Aorta (tissue), 5 donors: ENCODE measurements at places on chromosomes 1 and 21.

GRCh38 chr1:231748760-231749415 lies 122.3 kb downstream of the DISC1 start:
- no peak for DNase-seq

- peak; percentile 55 for DNase-seq
These were observed 60.8 kb downstream of the EDN2 start for GRCh38 chr1:41423511-41424191.

- no peak for DNase-seq
These were observed 31.6 kb upstream of the CACNA1E start for GRCh38 chr1:181451661-181452230.

DNA sequence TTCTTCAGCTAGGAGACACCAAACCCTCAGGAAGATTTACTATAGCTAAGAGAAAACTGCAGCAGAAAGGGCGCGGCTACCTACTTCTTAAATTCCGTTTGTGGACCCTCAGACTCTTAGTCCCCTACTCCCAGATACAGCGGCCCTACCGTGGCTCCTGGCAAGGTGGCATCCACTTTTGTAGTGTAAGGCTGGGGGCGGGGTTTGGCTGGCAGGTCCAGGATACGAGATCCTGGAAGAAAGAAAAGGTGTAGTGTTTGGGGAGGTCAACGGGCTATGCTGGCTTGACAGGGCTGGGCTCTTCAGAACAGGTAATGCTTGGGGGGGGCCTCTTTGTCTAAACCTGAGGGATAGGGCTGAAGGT lies 280 bp downstream of the CREB3L4 start:
- peak; percentile 62 for DNase-seq

DNA sequence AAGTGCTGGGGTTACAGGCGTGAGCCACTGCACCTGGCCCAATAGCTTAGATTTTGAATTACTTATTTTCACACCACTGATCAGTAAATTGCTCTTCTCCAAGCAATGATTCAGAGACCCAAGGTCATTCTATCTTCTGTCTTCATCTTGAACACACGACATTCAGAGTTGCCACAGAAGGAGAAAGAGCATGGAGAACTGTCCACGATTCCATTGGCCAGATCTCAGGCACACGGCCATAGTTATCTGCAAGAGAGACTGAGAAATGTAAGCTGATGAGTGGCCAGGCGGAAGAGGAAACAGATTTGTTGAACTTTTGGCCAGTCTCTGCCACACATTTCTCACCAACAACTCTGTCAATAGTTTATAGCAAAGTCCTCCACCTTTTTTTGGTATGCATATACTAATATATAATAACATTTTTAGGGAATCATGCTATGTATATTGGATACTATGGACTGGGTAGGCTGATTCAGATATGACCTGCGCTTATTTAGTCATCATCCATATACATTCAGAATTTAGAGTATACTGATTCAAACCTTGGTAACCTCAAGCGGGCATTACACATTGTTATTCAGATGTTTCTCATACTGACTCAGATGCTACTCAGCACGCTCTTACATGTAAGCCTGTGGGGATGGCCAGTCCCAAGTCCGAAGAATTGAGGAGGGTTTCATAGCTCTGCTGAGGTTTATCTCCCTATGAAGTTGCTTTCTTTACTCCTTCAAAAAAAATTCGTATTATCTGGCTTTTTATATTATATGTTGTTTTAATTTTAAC lies 25.5 kb upstream of the CAP1 start:
- DNase-seq, result no peak

- DNase-seq, result no peak
These were observed 925.9 kb downstream of the LTN1 start for GRCh38 chr21:28066596-28067387.

GRCh38 chr1:203513585-203514031 lies 19.7 kb downstream of the OPTC start:
- no peak for DNase-seq

DNA sequence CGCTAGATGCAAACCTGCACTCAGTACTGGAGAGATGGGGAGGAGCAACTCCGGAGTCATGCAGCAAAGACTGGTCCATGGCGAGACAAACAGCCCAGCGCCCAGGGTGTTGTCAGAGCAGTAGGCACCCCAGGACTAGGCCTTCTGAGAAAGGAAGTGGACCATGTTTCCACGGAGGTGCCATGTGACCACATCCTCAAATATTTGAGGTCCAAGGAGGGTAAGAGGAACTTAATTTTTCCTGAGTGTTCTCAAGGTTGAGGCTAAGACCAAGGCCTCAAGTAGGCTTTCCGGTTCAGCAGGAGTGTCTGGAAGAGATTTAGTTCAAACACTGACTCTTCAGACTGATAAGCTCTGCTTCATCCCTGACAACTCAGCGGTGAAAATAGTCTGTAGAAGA lies 186.2 kb downstream of the RHOU start:
- peak; percentile 61 for DNase-seq

GRCh38 chr1:55669293-55669692 lies 454.1 kb upstream of the USP24 start:
- DNase-seq, result no peak

GRCh38 chr21:37263827-37264600 lies 3.1 kb downstream of the VPS26C start:
- no peak for DNase-seq

DNA sequence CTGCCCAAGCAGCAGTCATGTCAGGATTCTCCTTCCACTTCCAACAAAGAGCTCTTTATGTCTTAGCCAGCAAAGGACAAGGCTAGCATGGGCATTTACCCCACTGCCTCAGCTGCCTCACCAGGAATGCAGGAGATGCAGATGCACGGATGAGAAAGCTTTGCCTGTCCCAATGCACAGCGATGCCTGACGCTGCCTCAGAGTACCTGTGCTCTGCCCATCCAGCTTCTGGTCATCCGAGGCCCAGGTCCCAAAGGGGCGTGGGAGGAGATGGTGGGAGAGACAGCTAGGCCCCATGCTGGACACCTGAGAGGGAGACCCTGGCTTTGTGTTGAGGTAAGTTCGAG lies 59.0 kb downstream of the IRF2BP2 start:
- DNase-seq, result no peak

GRCh38 chr1:198904321-198904720 lies 265.5 kb downstream of the PTPRC start:
- DNase-seq, result no peak

DNA sequence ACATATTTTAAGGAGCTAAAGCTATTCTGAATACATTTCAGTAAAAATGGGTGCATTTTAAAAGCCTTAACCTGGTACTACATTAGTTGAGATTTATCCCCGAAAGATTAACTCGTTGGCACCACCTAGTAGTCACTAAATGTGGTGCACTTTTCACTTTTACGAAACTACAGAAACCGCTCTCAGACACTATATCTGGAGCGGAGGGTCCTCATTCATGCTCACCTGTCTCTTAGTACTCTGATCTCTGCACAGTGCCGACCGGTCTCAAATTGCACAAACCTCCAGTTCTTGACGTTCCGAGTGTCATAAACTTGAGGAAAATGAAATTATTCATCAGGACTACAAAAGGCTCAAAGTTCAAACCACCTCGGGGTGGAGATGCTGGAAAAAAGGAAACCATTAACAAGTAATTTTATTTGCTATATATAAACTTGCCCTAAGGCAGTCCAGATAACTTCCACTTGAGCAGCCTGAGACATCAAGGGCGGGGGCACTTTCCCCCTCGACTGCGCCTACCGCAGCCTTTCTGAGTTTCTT lies 722 bp downstream of the LZIC start:
- DNase-seq, result no peak

DNA sequence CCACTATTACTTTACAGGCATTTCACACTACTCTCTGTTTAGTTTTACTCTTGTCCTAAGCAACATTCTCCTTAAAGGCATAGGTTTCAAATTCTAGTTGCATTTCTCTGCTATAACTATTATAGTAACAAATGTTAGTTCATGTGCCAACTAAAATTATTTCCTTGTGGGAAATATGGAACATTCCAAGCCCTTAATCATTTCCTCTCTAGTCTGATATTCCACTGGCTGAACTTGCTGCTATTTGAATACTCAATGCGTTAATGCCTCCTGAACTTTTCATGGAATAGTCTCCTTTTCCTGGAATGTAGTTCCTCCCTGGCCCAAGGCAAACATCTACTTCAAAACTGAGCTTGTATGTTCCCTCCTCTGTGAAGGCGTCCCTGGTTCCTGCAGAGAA lies 19.3 kb upstream of the TBX19 start:
- DNase-seq, result no peak

DNA sequence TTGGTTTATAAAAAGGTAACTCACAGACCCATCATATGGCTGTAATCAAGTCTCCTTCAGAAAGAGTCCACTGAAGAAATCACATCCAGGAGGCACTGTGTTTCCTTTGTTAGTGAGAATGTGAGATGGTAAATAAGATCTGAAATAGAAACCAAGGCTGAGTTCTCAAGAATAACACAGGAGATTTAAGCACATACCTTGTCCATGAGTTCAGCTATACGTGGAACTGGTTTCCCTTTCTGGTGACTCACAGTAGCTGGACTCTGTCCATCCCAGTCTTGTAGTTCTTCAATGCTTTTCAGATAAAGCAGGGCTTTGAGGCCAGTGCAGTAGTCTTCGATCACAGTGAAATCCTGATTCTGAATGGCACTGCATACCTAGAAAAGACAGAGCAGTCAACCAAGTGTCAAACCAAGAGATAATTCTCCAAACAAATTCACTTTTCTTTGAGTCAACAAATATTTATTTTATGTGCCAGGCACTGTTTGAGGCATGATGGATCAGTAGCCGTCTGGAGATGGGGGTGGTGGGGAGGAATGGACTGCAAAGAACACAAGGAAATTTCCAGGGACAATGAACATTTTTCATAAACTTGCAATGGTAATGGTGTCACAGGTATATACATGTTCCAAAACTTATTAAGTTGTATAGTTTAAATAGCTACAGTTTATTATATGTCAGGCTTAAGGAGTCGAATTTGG lies 471.4 kb downstream of the PTBP2 start:
- DNase-seq, result no peak

DNA sequence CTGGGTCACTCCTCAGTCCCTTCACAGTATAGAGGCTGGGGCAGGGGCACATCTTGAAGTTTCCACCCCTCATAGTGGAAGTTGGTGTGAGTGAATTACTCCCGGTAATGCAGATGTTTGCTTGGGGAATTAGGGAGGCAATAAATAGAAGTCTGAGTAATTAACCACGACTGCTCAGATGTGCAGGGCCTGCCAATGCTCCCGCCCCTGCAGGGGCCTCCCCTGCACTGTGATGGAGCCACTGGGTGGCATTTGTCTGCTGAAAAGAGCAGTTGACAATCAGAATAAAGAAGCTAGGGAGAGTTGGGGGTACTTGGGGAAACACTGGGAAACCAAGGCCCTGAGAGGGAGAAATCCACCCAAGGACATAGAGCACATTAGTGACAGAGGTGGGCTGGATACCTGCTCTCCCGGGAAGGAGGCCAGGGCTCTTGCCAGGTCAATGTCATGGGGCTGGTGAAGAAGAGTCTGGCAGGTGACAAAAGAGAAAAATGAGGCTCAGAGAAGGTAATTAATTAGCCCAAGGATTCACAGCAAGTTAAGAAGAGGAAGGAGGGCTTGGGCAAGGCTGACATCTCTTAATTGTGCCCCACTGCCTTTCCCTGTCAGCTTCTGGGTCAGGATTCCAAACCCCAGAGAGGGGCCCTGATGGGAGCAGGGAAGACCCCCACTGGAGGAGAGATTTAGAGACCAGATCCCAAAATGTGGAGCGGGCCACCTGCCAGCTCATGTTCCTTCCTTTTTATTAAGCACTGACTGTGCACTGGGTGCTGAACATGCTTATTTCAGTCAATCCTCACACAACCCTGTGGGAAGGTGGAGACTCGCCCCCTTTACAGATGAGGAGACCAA lies 436.2 kb downstream of the MATN1 start:
- no peak for DNase-seq

- no peak for DNase-seq
These were observed 80.7 kb downstream of the DNTTIP2 start for GRCh38 chr1:93798291-93798690.

- no peak for DNase-seq
These were observed 113.3 kb downstream of the KIAA0319L start for GRCh38 chr1:35443768-35444518.

DNA sequence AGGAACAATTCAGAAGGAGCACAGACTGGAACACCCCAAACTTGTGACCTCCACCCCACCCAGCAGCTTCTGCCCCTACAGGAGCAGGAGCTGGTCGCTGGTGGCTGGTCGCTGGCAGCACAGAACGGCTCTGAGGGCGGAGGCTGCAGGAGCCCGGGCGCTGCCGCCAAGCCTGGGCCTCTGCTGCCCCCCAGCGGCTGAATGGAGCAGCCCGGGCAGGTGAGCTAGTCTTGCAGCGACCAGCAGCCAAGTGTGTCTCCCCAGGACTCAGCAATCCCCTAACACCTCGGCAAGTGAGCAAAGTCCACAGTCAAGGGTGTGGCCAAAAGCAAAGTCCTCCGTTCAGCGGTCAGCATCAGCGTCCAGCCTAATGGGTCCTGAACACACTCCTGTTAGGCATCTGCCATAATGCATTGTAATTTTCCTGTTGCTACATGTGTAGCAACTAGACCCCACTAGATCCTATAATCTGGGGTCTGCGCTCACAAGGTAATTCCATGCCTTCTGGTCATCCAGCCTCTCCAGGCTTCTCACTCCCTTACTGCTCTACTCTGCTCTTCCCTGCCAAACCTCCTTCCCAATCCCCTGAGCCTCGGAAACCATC lies 12.1 kb upstream of the GJB5 start:
- DNase-seq, result peak; percentile 79

- DNase-seq, result no peak
These were observed 57.5 kb upstream of the RBM15 start for GRCh38 chr1:110281363-110282290.

DNA sequence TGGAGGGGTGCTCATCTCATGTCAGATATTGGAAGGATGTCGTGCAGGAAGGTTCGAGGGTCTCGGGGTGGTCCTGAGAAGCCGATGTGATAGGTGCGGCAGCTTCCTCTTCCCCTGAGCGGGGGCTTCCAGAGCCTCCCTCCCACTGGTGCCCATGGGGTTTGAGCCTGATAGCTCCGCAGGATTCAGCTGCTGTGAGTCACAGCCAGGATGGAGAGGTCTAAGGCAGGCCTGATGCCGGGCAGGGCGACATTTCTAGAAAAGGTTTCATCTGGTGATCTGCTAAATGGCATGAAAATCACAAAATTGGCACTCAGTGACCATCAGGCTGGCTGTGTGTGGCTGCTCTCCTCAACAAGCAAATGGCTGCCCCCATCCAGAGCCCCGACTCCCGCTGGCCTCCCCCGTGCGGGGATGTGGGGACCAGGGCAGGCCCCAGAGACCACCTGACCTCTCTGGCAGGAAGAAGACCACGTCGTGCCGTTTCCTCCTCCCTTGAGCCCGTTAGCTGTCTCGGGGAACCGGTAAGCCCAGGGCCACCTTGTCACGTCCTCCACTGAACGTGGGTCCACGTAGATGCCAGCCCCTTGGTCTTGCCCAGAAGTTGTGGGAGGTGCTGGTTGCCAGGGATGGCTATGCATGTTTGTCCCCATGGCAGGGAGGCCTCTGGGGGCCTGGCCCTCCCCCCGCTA lies 66.1 kb downstream of the SKI start:
- DNase-seq, result no peak

GRCh38 chr1:116910379-116911187 lies 867 bp downstream of the PTGFRN start:
- DNase-seq, result peak; percentile 80

DNA sequence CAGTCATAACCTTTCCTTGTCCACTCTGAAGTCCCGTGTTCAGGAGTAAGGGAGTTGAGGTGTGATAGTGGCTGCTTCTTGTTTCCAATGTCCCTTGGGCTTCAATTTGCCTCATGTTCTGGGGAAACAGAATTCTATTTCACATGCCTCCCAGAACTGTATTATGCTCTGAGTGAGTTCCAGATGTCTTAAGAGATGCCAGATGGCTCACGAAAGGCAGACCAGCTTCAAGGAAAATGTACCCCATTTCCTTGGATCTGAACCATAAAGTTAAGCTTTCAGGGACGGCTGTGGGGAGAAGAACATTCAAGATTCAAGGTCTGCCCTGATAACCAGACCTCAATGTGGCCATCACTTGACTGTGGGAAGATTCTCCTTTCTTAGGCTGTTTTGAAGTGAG lies 42.4 kb downstream of the C1orf87 start:
- DNase-seq, result no peak
